ENCODE measurements at places on chromosomes 3 and 15.

DNA sequence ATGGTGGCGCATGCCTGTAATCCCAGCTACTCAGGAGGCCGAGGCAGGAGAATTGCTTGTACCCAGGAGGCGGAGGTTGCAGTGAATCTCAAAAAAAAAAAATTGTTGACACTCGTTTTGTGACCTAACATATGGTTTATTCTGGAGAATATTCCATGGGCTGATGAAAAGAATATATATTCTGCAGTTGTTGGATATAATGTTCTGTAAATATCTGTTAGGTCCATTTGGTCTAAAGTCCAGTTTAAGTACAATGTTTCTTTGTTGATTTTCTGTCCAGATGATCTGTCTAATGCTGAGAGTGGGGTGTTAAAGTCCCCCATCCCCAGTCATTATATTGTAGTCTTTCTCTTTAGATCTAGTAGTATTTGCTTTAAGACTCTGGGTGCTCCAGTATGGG is 15.6 kb downstream of the IL20RB start:
- no peak for DNase-seq

DNA sequence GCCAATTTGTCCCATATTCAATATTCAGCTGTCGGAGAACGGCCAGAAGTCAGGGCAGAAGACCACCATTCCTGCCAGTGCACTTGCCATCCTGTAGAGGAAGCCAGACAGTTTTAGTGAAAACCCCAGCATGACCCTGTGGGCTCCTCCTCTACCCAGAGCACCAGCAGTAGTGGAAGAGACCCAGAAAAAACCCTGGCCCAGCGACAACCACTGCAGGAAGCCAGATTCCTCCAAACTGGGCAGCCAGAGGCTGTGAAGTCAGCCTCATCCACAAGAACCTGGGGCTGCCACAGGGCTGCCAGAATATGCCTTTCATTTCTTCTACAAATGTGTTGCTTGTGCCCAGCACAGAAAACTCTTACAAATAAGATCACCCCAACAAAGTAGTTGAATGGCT is 67.3 kb downstream of the HMCES start:
- DNase-seq: no peak

GRCh38 chr3:182323898-182324297 is 469.4 kb upstream of the ATP11B start:
- no peak for DNase-seq

- DNase-seq: no peak
Observed at GRCh38 chr3:37137516-37137915, 36.9 kb downstream of the LRRFIP2 start.

DNA sequence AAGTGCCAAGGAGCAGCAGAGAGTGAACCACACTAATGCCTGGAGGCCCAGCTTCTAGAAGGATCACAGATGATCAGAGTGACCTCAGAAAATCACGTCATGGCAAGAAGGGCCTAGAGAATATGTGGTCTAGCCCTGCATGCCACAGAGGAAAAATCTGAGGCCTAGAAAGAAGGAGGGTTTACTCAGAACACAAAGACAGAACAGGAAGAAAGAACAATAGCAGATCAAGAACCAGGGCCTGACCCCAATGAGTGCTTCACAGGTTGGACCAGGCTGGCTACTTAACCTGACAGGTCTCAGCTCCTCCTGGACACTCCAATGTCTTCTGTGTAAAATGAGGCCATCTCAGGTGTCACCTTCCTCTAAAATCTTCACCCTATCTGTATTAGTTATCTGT is 14.2 kb downstream of the RAB6B start:
- DNase-seq: no peak

- DNase-seq: no peak
Observed at GRCh38 chr3:184228376-184229137, 828 bp upstream of the VWA5B2 start.

DNA sequence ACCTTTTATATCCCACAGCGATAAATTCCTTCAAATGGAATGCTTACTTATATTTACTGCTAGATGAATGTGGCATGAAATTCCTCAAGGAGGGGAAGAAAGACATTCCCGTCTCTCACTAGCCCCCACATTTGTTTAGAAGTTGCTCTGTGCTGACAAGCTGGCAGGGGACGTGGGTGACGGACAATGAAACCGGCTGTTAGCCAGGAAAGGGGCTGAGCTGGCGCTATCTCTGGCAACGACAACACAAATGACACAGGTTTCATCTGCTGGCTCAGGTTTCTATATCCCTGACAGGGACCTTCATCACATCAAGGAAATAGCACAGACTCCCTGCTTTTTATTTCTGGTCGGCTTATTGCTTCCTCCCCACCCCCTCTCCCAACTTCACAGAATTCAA is 15.8 kb downstream of the RUVBL1 start:
- no peak for DNase-seq

- no peak for DNase-seq
Observed at GRCh38 chr3:138949445-138950005, 2.5 kb downstream of the FOXL2NB start.

- peak; percentile 84 for DNase-seq
Observed at GRCh38 chr15:31440754-31441311, 114.2 kb downstream of the KLF13 start.

DNA sequence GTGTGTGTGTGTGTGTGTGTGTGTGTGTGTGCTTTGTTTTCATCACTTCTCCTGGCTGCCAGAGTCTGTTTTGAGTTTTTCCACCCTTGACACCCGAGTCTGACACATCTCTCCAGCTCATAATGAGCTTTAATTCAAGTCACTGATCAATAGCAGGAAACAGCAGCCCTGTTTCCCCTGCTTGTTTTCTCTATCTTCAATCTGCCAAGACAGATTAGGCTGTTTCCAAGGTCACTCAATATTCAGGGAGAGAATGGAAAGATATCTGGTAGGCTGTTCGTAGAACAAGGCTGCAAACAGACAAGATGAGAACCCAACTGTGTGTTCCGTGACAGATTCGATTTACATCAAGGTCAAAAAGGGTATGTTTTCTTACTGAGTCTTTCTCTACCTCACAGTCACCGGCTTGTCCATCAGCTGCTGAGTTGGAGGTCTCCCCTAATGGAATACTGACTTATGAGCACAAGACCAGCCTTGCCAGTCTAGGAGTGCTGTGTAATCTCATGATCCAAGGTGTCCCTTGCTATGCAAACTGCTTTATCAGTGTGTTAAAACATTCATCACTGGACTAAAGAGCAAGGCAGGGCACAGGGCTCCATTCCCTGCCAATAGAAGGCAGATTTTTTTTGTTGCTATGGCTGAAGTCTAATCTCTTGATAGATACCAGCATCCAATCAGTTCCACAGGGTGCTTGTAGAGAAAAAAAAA is 187.9 kb upstream of the LMCD1 start:
- no peak for DNase-seq

- no peak for DNase-seq
Observed at GRCh38 chr3:99862208-99862607, 44.5 kb downstream of the CMSS1 start.

GRCh38 chr3:188533612-188534357 is 379.8 kb downstream of the LPP start:
- no peak for DNase-seq

DNA sequence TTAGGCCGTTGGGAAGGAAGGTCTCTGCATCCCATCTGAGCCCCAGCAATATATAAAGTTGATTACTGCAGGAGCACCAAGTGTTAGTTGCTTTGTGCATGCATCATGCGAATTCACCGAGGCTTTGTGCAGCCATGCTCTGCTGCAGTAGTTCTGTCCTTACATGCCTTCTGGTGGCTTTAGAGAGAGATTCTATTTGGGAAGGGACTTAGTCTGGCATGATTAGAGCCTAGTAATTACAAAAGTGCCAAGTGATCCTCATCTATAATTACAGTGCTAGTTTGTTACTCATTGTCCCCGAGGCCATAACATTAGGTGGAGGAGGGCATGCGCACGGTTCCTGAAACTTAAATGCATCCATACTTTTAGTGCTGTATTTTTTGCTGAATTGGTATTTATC is 353.6 kb downstream of the CNTN4 start:
- DNase-seq: no peak

- DNase-seq: no peak
Observed at GRCh38 chr15:95252404-95252803, 1021.0 kb downstream of the MCTP2 start.

DNA sequence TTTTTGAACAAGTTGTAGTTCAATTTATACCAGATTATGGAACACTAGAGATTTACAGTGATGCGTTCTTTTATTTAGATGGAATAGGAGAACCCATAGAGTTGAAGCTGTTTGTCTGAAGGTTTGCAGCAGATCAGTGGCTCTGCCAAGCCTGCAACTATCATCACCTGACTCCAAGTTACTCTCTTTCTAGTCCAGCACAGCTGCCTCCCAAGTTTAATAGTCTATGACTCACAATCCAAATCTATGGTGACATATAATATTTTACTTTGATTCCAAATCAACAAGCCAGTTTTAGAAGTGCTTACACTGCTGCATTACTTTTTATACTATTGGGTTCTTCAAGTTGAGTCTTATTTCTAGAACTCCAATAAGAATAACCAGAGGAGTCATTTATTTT is 400.4 kb downstream of the LPP start:
- no peak for DNase-seq

- no peak for DNase-seq
Observed at GRCh38 chr15:96177279-96177678, 153.2 kb upstream of the NR2F2 start.

DNA sequence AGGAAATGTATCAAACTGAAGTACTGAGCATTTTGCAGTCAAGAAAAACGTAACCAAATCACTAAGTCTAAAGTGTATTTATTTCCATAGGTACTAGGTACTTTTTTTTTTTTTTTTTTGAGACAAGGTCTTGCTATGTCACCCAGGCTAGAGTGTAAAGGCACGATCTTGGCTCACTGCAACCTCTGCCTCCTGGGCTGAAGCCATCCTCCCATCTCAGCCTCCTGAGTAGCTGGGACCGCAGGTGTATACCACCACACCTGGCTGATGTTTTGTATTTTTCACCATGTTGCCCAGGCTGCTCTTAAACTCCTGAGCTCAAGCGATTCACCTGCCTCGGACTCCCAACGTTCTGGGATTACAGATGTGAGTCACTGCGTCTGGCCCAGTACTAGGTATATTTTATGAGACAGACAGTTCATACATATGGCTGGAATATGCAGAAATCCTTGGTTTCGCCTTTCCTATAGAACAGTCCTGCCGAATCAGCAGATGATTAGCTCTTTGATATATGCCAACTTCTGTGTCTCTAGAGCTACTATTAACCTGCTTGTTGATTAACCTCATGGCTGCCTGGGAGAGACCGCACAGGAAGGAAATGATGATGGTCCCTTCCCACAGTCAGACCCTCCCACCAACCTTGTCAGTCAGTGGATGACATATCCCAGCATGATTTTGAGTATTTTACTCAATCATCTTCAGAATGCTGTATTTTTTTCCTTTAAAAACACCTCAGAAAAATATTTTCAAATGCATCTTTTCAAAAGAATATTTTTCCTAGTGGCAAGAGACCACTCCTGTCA is 32.3 kb downstream of the TMOD3 start:
- DNase-seq: no peak

- DNase-seq: no peak
Observed at GRCh38 chr3:49387721-49388120, 24.1 kb downstream of the RHOA start.

DNA sequence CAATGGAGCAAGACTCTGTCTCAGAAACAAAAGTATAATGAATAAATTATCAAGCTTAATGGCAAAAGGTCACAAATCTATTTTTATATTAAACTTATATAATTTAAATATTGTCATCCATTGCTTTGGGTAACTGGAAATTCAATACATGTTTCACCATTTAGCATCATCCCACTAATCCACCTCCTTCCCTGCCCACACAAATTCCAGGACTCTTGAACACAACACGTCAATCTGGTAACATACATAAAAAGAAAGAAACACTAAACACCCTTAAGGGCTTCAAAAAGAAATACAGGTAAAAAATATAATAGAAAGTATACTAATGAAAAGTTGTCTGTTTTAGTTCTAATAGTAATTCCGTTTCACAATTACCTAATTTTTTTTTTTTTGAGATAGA is 149.4 kb downstream of the STAG1 start:
- DNase-seq: no peak

DNA sequence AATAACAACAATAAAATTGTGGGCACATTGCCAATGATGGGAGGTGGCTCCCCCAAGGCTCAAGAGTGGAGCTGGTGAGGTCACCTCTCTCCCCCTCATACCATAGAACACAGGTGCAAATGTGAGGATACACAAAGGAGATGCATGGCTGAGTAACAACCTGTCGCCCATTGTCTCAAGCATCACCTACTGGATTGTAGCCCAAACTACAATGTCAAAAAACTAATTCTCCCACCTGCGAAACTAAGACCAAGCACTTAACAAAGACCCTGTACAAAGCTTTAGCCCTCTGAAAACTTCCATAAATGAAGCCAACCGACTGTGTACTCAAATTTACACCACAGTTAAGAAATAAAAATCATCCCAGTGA is 50.4 kb upstream of the IGSF11 start:
- no peak for DNase-seq

DNA sequence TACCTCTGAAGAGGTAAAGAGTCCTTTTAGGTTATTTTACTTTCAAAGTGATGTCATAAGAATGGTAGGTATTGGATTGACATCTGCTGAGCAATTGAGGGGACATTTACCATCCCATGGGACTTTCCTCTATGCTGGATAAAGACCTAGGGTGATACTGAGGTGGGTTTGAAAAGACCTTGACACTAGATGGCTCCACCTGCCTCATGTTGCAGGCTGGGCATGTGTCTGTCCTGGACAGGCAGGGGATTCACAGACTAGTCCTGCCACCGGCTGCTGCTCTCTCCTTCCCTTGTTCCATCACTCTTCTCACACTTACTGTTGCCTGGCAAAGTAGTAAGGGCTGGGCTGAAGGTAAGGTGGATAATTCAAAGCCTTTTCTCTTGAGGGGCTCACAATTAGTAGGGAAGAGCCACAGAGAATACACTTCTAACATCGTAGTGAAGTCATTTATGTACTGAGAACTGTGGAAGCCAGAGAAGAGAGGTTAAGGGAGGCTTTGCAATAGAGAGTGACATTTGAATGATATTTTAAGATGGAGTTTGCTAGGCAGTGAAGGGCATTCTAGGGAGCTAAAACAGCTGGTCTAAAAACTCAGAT is 27.7 kb downstream of the TRAK1 start:
- no peak for DNase-seq

- no peak for DNase-seq
Observed at GRCh38 chr15:31346367-31347066, 19.9 kb downstream of the KLF13 start.

- DNase-seq: no peak
Observed at GRCh38 chr15:63256433-63257274, 20.8 kb upstream of the APH1B start.

- no peak for DNase-seq
Observed at GRCh38 chr3:11187681-11188080, 33.4 kb downstream of the HRH1 start.
